ENCODE measurements at places on chromosomes 1 and 21.

DNA sequence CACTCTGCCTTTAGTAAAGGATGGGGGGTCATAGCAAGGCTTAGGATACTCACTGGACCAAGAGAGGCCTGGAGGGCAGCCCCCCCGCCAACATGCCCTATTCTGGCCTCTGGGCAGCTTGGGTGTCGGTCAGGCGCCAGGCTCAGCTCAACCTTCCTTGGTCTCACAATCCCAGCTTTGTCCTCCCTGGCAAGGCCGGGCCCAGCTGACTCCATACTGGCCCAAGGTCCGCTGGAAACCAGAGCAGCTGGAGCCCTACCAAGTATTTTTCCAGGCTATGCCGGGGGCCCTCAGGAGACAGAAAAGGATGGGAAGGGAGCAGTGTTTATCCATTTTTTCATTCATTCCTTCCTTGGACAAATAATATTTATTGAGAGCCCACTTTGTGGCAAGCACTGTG, 6.2 kb downstream of the FBXO2 start:
- peak; percentile 74 for DNase-seq

GRCh38 chr21:42746593-42747275, 93.3 kb downstream of the PDE9A start:
- DNase-seq, result peak; percentile 78

DNA sequence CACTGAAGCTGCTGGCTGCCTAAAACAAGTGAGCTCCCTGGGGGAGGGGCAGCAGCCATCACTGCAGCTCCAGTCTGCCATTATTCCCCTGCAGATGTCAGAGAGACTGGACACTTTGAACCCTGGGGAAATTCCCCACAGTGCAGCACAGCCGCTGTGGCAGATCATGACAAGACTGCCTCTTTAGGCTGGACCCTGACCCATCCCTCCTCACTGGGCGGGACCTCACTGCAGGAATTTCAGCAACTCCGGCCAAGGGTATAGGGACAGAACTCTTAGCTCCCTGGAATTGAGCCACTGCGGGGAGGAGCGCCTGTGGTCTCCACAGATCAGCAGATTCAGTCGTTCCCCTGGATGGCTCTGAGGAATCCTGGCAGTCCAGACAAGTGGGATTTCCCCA, 964.6 kb downstream of the BRINP3 start:
- DNase-seq, result no peak

- no peak for DNase-seq
These were observed 30.6 kb downstream of the MPZL1 start for GRCh38 chr1:167752219-167752985.

GRCh38 chr1:11245904-11246719, 16.2 kb downstream of the MTOR start:
- DNase-seq, result no peak

DNA sequence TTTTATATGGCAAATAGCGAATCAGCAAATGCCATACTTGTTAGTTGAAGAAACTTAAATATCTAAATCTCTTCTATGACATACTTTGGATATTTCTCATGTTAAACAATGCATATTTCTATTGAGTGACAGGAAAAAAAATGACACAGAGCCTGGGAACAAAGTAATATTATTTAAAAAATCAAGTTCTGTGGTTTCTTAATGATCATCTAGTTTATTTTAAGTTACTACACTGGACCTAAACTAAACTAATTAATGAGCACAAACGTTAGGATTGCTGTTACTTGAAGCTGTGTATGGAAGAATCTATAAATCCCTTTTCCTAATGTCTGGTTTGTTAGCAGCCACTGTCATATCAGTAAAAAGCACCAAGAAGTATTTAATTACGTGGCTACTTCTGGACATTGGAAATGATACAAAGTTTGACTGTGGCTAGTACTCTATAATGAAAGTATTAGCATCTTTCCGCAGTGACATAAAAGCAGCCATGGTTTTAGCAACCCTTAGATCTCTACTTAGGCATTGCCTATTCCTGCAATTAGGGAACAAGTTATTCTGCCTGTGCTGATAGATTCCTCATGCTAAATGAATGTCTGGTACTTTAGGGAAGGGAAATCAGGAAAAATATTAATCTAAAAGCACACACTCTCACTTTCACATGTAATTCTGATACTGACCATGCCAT, 981.7 kb upstream of the B3GALT2 start:
- DNase-seq, result no peak

DNA sequence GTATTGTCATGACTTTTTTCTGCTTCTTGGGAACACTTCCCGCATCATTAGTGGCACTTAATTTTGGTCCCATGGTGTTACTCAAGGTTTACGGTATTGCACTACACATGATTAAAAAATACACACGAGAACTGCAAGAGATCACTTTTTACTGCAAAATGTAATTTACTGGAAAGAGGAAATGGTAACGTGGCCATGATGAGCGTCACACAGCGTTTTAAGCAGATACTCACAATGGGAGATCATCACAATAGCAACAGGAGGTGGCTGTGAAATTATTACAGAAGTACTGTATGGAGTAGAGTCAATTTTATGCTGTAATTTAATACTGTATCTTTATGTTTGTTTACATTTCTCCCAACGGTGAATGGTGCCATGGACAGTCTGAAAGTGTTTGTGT, 1510.3 kb downstream of the AMY1C start:
- no peak for DNase-seq

DNA sequence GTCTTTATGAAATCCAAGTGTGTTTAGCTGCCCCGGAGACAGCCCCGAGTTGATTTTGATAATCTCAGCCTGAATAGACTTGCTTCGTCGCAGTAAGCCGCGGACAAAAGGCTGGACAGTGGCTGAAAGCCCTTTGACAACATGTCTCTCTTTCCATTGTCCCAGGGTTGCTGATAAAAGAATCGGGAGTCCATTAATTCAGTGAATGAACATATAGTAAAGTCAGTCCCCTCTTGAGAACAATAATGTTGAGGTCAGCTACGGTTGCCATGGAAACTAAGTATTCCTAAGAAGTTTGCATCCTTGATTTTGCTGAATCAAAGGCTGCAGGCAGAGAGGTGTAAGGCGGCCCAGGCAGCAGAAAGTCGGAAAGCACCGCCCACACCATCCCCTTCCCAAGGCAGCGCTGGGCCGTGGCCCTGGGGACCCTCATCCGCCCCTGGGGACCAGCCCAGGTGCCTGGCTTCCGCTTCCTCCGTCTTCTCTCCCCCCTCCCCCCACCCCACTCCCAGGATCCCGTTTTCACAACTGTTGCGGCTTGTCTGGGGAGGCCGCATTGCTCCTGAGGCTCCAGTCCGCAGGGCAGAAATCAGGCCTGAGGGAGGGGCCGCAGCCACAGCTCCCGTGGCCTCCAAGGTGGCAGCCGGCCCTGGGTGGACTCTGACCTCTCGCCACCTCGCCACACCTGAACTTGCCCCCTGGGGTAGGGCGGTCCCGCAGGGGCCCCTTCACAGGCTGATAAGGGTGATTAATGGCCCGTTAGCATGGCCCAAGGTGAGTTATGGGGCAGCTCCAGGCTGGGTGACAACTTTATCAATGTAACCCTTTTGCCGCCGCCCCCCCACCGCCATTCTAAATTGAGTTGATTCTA, 180.9 kb downstream of the PRDM16 start:
- DNase-seq, result no peak

- no peak for DNase-seq
These were observed 14.5 kb downstream of the CD247 start for GRCh38 chr1:167503626-167504466.

GRCh38 chr1:155077758-155078445, 735 bp upstream of the EFNA3 start:
- DNase-seq, result no peak

DNA sequence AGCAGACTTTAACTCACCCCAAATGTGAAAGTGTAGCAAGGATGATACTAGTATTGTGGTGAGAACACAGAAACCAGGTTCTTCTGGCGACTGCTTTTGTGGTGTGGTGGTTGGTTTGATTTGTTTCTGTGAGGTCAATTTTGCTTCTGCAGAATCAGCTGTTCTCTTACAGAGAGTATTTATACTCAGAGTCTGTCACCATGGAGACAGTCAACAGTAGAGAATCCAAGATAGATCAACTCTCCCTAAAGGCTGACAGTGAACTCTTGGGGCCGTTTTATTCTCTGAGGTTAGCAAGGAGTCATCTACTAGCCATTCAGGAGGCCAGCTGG, at the start of gene CFAP107:
Gene CFAP107 (plus strand): TSS at position 209 of the 332 bp plus-strand sequence. CDS start 231 bp downstream, outside the sequence.
- no peak for DNase-seq

DNA sequence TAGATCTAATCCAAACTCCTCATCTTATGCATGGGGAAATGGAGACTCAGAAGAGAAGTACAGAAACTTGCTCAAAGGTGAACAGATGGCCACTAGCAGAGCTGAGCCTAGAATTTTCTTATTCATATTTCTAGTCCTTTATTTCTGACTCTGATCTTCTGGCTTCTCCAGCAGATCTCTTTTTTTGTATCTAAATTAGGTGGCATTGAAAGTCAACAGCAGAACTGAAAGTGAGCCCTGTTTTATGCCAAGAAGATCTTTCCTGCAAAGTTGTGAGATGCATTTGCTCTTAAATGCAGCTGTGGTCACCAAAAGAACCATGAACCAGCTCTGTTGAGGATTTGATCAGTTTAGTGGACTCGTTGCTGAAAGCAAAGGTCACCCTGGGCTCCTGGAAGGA, 75.5 kb downstream of the KAZN start:
- no peak for DNase-seq

DNA sequence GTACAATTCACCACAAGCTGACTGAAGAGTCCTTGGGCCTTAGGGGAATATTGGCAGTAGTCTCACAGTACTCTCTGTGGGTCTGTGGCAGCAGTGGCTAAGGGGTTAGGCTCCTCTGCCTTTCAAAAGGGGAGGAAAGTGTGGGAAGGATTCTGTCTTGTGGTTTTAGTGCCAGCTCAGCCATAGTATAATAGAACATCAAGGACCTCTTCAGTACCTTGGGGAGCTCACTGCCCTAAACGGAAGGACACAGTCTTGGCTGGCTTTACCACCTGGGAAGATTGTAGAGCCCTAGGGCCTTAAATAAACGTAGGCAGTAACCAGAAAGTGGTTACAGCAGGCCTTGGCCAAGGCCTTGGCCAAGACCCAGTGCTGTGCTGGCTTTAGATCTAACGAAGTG, 265.7 kb downstream of the COL11A1 start:
- no peak for DNase-seq

DNA sequence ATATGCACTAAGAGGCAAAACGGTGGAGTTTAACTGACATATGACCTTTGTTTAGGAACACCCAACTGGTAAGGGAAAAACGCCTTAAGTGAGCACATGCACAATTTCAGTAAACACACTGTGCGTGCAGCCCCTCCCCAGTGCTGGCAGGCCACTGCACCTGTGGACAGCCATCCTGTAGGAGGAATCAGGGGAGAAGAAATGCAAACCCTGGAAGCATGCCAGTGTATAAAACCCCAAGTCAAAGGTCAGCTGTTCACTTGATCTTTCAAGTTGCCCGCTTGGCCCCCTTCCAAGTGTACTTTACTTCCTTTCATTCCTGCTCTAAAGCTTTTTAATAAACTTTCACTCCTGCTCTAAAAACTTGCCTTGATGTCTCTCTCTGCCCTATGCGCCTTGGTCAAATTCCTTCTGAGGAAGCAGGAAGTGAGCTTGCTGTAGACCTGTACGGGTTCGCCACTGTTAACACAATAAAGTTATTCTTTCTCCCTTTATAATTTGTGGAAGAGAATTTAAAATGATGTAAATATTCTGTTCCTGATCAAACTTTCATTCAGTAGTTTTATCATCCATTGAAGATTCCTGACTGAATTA, 31.8 kb downstream of the USP25 start:
- no peak for DNase-seq

- peak; percentile 80 for DNase-seq
These were observed 60.3 kb downstream of the CD46 start for GRCh38 chr1:207811920-207812720.

- no peak for DNase-seq
These were observed 11.0 kb downstream of the OR2M5 start for GRCh38 chr1:248155927-248156326.

DNA sequence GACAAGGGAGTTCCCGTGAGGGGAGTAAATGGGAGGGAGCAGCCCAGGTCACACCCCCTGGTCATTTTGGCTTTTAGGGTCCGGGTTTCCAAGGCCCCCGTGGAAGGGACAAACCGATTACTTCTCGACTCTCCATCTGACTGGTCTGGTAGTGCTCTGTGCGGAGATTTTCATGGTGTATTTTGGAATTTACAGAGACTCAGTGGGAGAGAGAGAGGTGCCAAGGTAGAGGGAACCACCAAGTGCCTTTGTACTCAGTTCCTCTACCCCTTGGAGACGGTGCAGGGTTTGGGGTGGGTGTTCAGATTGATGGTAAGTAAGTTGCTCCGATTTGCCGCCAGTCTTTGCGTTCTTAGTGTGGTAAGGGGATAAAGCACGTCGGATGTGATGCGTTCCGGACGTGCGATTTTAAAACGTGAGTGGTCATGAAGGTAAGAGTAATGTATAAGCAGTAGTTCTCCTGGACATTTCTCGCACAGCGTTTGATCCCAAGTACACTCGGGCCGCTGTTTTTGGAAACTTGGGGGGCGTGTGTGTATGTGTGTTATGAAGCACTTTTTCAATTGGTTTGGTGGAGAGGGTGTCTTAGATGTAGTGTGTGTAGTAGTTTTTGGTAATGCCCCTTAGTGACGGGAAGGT, 682 bp downstream of the SUCO start:
- no peak for DNase-seq

GRCh38 chr1:154837672-154838171, 32.4 kb downstream of the KCNN3 start:
- peak; percentile 81 for DNase-seq
